ENCODE measurements at places on chromosomes 16 and 17. TPM values are rescaled to one million over a fixed set of nuclear protein-coding genes. Genes with fewer than 3 reads are reported as not detected.

DNA sequence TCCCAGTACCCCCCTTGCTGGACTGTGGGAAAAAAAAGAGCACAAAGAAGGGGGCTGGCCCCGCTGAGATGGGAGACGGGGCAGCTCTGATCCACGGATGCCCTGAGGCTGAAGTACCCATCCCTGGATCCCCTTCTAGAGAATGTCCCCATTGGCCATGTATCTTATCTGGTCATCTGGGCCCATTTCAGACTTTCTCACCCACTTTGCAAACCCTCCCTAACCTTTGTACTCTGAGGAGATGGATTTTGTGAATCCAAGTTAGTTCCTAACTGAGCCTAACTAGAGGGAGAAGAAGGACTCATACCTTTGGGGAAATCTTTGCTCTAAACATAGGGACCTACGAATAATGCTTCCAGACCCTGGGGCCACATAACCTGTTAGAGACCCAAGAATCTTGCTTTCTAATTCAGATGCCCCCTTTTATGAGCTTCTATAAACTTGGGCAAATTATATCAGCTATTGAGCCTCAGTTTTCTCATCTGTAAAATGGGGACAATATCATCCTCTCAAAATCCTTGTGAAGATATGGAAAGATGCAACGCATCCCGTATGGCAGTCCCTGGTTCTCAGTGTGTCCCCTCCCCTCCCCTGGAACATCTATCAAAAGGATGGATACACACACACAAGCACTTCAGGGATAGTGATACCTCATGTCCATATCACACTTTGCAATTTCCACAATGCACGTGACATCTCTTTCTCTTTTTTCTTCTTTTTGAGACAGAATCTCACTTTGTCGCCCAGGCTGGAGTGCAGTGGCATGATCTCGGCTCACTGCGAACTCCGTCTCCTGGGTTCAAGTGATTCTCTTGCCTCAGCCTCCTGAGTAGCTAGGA lies 16.8 kb upstream of the FZD2 start:
- H3K4me1 ChIP-seq: peaks cover 6% of the 10 kb centered on the region
- H3K27ac ChIP-seq: no peak overlapping the region
- H3K4me3 ChIP-seq: no peak overlapping the region
- no peak for DNase-seq
- no peaks in the 10 kb centered on the region for H3K36me3 ChIP-seq

The HNF1B gene
- total RNA-seq: not detected

The C16orf46 gene
- total RNA-seq: not detected

The NT5M gene
- total RNA-seq: 10.1 TPM

DNA sequence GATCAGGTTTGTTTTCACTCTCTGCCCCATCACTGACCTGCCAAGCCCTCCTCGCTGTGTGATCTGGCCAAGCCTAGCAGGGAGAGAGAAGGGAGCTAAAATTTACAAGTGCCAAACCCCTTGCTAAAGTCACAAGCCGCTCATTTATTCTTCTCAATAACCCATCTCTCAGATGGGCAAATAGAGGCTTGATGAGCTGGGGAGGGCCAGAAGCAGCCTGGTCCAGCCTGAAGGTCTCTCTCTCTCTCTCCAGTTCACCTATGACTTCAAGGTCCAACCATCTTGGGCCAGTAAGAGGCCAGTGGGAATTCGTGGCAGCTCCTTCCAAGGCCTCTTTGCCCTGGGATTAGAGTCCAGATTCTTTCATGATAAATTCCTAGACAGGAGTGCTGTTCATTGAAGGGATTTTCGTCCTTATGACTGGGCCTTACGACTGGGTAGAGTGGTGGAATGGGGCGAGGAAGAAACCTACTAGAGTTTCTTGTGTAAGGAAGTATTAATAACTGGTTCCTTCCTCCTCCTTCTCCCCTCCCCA lies 3.4 kb downstream of the CA7 start:
- H3K4me3 ChIP-seq: no peak overlapping the region
- H3K27ac ChIP-seq: no peak overlapping the region
- no peak for DNase-seq
- peaks cover 12% of the 10 kb centered on the region for H3K4me1 ChIP-seq

DNA sequence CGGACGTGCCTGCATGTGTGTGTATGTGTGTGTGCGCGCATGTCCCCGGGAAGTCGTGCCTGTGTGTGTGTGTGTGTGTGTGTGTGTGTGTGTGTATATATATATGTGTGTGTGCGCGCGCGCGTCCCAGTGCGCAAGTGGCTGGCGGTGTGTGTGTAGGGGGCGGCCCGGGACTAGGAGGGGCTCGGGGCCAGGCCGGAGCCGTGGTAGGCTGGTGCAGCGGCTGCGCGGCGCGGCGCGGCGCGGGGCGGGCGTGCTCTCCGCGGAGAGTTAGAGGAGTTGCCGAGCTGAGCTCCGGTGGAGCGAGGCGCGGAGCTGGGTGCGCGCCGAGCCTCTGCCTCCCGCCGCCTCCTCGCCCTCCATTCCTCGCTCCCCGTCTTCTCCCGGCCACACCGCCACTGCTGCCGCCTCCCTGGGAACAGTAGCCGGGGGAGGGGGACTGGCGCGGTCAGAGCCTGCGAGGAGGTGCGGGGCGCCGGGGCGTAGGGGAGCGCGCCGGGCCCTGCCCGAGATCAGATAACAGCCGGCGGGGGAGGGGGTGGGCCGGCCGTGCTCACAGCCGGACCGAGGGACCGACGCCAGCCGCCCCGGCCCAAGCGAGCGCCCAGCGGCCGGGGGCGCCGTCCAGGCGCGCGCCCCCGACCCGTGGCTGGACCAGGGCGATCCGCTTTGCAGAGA lies at the start of gene KCNJ12:
Gene KCNJ12 (plus strand): TSS at position 277 of the 678 bp plus-strand sequence. CDS start 38,986 bp downstream, outside the sequence.
- H3K27ac ChIP-seq: peak within 1 kb of the TSS; percentile 67
- no peaks in the 10 kb centered on the region for H3K36me3 ChIP-seq
- peaks cover 48% of the 10 kb centered on the region for H3K4me1 ChIP-seq
- H3K27me3 ChIP-seq: peaks cover 6% of the 10 kb centered on the region
- no peak for DNase-seq

DNA sequence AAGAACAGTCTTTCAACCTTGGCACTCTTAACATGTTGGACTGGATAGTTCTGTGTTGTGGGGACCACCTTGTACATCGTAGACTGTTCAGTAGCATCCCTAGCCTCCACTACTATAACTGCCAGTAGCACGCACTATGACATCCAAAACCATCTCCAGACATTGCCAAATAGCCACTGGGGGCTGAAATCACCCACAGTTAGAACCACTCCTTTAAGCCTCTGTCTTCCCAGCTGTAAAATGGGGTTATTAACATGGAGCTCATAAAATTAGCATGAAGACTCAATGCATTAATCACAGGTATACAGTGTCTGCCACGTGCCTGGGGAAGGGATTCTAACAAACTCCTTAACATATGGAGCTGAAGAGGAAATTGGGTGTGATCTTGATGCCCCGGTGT lies 49.7 kb downstream of the LYRM1 start:
- no peak overlapping the region for H3K4me3 ChIP-seq
- DNase-seq: no peak
- H3K27ac ChIP-seq: no peak overlapping the region
- no peaks in the 10 kb centered on the region for H3K36me3 ChIP-seq

DNA sequence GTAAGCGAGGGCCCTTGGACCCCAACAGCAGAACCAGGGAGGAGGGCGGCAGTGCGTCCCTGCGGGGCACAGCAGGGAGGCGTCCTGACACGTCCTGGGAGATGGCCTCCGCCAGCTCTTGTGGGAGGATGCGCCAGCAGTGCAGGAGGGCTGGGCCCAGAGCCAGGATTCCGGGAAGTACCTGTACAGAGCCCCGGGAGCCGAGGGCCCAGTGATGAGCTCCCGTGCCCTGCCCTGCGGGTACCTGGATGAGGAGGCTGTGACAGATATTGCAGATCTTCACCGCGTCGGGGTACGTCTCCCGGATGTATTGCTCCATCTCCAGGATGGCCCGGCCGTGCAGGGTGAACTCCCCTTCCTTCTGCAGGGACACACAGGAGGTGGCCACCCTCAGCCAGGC lies 23.1 kb downstream of the KDM8 start:
- DNase-seq: no peak
- H3K36me3 ChIP-seq: no peaks in the 10 kb centered on the region
- H3K27ac ChIP-seq: no peak overlapping the region
- no peak overlapping the region for H3K4me3 ChIP-seq
- peaks cover 21% of the 10 kb centered on the region for H3K4me1 ChIP-seq
- H3K27me3 ChIP-seq: no peaks in the 10 kb centered on the region

DNA sequence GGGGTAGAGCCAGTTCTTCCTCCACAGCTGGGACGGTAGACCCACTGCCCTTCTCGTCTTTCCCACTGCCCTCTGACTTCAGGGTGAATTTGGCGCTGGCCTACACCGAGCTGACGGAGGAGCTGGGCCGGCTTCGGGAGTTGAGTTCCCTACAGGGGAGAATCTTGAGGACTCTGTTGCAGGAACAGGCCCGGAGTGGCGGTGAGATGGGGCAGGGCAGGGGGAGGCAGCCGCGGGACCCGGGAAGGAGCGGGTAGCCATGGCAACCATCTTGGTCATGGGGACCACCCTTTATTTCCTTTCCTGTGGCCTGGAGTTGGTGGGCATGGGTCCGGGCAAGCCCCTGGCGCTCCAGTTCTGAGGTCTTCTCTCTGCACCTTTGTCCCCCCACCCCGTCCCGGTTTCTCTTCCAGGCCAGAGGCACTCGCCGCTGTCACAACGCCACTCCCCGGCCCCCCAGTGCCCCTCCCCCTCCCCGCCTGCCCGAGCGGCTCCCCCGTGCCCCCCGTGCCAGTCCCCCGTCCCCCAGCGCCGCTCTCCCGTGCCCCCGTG lies 14.4 kb downstream of the TBKBP1 start:
- H3K4me3 ChIP-seq: peak overlapping the region; percentile 28
- DNase-seq: no peak

The TUFM gene
- 249 TPM for total RNA-seq

DNA sequence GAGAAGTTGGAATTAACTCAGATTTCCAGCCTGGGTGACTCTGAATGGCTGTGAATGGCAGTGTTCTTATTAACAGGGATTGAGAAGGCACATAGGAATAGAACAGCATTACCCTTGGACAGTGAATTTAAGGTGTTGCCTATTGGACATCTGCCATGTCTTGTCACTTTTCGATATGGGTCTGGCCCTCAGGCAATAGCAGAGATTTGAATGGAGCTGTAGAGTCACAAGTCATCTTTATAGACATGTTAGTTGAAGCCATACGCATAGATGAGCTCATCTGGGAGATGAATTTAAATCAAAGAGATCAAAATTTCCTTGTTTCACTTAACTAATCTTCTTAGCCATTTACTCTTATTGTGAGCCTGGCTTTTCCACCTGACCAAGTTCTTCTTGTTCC lies 14.9 kb upstream of the DHRS11 start:
- H3K36me3 ChIP-seq: no peaks in the 10 kb centered on the region
- no peaks in the 10 kb centered on the region for H3K27me3 ChIP-seq
- no peak overlapping the region for H3K27ac ChIP-seq
- no peak for DNase-seq
- H3K4me1 ChIP-seq: peaks cover 11% of the 10 kb centered on the region

The GCGR gene
- not detected for total RNA-seq

GRCh38 chr16:69107316-69107962 lies 2.0 kb downstream of the HAS3 start:
- H3K4me1 ChIP-seq: peaks cover 29% of the 10 kb centered on the region
- peaks cover 18% of the 10 kb centered on the region for H3K36me3 ChIP-seq
- peak; percentile 51 for DNase-seq

DNA sequence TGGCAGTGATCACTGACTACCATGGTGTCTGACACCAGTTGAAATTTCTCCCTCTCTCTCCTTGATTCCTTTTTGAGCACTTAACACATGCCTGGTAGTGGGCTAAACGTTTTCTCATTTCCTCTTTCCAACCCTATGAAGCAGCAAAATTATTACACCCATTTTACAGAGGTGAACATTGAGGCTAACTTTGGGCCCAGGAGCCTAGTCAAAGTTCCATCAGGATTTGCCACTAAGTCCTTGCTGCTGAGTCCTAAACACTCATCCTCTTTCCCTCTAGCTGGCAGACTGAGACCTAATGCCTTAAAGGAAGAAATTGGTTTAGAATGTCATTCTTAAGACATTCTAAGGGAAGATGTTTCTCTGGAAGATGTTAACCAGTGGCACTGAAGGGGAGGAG lies 74.7 kb upstream of the IRX3 start:
- DNase-seq: no peak
- no peaks in the 10 kb centered on the region for H3K4me1 ChIP-seq
- H3K4me3 ChIP-seq: no peak overlapping the region
- no peak overlapping the region for H3K27ac ChIP-seq
- peaks cover 24% of the 10 kb centered on the region for H3K27me3 ChIP-seq

- no peaks in the 10 kb centered on the region for H3K27me3 ChIP-seq
- no peak overlapping the region for H3K4me3 ChIP-seq
- DNase-seq: peak; percentile 72
- peak overlapping the region; percentile 85 for H3K27ac ChIP-seq
- peaks cover 18% of the 10 kb centered on the region for H3K4me1 ChIP-seq
Observed at GRCh38 chr16:31064882-31065461, 9.1 kb downstream of the ZNF668 start.

DNA sequence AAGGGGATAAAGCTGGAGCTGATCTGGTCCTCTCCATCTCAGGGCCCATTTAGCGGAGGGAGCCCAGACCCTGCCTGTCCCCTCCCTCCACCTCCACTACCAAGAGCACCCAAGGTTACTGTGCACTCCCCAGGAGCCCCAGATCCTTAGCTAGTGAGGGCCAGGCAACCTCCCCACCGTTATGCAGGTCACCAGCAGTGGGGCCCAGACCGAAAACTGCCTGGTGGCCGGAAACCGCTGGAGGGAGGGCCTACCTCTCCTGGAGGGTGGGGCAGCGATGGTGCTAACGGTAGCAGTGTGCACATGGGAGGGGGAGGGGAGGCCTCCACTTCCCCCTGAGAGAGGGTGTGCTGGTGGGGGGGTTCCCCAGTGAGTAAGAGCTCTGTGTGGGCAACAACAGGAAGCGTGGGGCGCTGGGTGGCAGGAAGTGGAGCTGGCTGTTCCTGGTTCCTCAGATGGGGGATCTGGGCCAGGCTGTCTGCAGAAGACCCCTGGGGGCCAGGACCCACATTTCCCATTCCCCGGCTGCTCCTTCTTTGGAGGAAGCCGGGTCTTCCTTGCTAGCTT lies 4.4 kb downstream of the FMNL1 start:
- H3K27me3 ChIP-seq: no peaks in the 10 kb centered on the region
- peak overlapping the region; percentile 85 for H3K27ac ChIP-seq
- no peak overlapping the region for H3K4me3 ChIP-seq
- peaks cover 56% of the 10 kb centered on the region for H3K4me1 ChIP-seq
- peak; percentile 72 for DNase-seq

The CPHXL2 gene
- not detected for total RNA-seq

DNA sequence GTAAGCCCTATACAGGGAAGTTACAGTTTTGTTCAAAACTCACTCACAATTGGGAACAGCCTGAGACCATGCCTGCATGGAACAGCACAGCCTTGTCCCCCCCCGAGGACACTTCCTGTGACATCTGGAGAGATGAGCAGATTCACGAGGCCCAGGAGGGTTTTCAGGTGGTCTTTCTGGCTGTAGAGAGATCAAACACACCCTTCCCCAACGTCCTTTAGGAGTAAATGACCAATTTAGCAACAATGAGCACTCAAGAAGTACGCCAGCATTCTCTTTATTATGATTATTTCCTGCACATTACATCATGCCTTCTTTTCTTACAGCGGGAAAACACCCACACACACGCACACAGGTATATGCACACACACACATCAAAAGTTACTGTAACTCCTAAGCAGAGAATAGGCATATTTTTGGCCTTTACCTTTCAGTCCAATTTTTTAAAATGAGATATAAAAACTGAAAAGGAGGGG lies 39.0 kb downstream of the ADCY9 start:
- no peak overlapping the region for H3K4me3 ChIP-seq
- H3K36me3 ChIP-seq: no peaks in the 10 kb centered on the region
- H3K27ac ChIP-seq: no peak overlapping the region
- no peak for DNase-seq
- H3K27me3 ChIP-seq: no peaks in the 10 kb centered on the region
- no peaks in the 10 kb centered on the region for H3K4me1 ChIP-seq

GRCh38 chr17:36943250-36944191 lies 5.2 kb upstream of the AATF start:
- no peak overlapping the region for H3K27ac ChIP-seq
- no peaks in the 10 kb centered on the region for H3K36me3 ChIP-seq
- H3K4me3 ChIP-seq: no peak overlapping the region
- no peak for DNase-seq
- H3K27me3 ChIP-seq: peaks cover 96% of the 10 kb centered on the region

The FOXN1 gene
- not detected for total RNA-seq

All from heart right ventricle (tissue), 16 donors.